CD4-positive, alpha-beta memory T cell (primary cell): ENCODE measurements at places on chromosomes 4 and X.

GRCh38 chr4:79886557-79886956 is 186.5 kb downstream of the ANTXR2 start:
- DNase-seq, result no peak

GRCh38 chr4:111937368-111937767 is 207.9 kb upstream of the FAM241A start:
- no peak for DNase-seq

- DNase-seq, result no peak
Measured at GRCh38 chrX:109352066-109352588, 129.8 kb downstream of the GUCY2F start.

DNA sequence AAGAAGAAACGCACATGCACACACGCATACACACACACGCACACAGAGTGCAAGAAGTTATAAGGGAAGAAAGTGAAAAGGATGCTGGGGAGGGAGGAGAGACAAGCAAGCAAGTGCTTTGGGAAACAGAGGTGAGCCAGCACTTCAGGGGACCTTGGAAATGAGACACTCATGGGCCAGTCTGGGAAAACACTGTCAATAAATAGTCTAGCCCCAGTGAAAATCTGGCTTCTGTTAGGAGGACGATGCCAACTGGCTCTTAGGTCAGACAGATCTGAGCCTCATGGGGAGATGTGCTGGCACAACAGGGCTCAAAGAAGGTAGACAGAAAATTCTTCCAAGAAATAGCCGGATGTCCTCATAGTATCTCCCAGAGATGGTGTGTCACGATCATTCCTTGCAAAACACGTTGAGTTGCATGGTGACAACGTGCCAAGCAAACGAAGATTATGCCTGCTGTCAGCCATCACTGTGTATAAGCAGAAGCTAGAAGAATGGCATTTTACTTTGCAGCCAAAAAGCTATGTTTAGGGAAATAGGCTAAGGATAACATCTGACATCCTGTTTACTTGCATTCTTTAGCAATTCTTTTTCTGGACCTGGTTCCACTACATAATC is 557 bp upstream of the ARHGEF6 start:
- no peak for DNase-seq

- DNase-seq, result no peak
Measured at GRCh38 chr4:83089410-83090157, 24.9 kb downstream of the PLAC8 start.

DNA sequence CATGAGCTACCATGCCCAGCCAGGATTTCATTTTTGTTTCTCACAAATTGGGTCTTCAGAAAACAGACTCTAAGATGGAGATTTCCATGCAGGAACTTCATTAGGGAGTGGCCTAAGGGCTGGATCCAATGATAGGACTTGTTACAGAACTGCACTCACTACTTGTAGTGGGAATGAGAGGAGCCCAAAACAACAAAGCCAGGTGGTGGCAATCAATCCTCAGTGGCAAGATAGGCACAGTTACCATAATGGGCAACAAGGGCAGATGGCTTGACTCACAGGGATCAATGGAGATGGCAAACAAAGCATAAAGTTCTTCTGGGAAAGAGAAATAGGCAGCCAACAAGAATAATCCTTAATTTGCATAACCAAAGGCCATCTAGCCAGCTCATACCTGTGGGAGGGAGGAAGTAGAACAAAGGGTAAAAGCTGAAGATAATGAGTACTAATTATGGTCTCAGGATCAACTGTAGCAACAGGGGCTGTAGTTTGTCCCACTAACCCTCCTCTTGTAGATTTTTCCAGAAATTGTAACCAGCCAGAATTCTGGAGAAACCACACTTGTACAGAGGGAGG is 72.8 kb upstream of the MAPK10 start:
- no peak for DNase-seq

GRCh38 chrX:41382714-41383645 is 49.0 kb downstream of the DDX3X start:
- DNase-seq, result peak; percentile 62

DNA sequence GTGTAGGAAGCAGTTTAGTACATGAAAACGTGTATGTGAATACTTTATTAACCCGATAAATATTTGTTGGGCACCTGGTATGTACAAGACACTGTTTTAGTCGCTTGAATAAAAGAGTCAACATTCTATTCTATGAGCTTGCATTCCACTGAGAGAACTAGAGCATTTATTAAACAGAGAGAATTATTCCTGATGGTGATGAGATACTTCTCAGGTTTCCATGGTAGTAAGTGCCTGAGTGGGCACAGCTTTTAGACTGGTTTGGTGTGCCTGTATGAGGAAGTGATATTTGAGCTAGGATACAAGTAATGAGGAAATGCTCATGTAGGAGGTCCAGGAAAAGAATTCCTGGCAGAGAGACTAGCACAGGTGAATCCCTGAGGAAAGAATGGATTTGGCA is 94.2 kb downstream of the ATP10D start:
- no peak for DNase-seq

- no peak for DNase-seq
Measured at GRCh38 chr4:1749826-1750225, 28.5 kb downstream of the TACC3 start.

DNA sequence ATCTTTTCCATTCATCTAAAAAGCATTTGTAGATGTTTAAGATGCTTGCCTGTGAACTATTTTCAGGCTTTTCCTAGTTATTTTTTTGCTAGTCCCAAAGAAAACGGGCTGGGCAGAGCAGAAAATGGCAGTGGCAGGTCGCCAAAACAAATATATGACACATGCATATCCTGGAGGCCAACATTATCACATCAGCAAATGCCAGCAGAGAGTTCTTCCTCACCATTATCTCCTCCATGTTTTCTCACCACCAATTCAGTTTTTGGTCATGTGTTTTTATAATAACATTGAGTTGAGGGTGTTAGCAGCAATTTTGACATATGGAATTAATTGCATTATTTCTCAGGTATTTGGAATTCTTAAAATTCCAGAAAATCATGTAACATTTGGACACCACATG is 97.9 kb upstream of the EOLA2 start:
- no peak for DNase-seq

GRCh38 chr4:101022151-101023024 is 324.9 kb downstream of the PPP3CA start:
- no peak for DNase-seq

DNA sequence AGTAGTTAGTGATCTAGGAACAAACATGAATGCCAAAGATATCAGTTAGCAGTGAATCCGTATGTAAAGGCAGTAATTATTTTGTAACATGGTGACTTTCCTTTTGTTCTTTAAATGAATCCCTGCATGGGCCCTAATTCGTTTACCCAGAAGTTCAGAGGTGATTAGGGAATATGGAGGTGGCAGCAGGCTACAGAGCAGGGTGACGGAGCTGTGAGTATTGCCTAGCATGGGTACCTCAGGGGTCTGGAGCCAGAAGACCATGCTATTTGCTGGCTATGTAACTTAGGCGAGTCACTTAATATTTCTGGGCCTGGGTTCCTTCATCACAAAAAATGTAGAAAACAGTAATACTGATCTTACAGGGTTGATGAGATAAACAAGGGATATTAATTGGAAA is 184.9 kb downstream of the ENOX2 start:
- DNase-seq, result no peak

DNA sequence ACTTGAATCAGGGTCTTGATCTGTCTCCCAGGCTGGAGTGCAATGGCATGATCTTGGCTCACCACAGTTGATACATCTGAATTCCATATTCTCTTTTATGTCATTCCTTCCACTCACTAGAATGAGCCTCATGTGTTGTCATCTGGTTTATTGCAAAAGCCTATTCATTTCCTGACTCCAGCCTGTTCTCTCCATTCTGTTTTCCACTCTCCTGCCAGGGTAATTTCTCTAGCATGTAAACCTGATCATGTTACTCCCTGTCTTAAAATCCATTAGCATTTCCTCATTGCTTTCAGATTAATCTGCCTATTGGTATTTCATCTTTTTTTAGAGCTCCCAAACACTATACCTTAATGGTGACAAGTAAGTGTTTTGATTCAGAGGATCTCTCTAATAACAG is 4.3 kb upstream of the DDX60L start:
- DNase-seq, result no peak

- DNase-seq, result no peak
Measured at GRCh38 chr4:136831553-136831952, 700.7 kb downstream of the PCDH18 start.

DNA sequence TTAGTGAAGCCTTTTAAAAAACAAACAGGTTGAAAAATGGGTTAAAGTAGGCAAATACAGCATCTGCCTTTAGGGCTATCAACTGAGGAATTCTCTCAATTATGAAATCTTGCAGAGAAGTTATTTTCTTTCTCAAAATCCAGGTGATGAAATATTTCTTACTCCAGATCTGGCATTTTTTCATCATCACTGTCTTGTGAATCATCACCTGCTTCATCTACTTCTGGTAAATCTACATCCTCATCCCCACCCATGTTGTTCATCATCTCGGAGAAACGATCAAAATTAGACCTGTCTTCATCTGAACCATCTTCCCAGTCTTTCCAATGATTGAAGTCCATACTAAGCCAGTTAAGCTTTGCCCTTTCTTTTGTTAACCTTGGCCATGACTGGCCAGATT is 33.3 kb upstream of the HPF1 start:
- no peak for DNase-seq

DNA sequence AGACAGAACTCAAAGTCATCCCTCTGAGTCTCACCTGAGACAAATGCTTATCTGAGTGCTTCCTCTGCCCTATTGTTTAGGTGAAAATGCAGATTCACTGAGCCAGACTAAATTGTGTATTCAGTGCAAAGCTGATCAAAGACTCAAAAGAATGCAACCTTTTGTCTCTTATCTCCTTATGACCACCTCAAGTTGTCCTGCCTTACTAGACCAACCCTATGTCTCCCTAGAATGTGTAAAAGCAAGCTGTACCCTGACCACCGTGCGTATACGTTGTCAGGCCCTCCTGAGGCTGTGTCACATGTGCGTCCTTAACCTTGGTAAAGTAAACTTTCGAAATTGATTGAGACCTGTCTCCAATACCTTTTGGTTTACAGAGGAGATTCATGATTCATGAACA is 63.6 kb upstream of the SH3RF1 start:
- DNase-seq, result no peak

DNA sequence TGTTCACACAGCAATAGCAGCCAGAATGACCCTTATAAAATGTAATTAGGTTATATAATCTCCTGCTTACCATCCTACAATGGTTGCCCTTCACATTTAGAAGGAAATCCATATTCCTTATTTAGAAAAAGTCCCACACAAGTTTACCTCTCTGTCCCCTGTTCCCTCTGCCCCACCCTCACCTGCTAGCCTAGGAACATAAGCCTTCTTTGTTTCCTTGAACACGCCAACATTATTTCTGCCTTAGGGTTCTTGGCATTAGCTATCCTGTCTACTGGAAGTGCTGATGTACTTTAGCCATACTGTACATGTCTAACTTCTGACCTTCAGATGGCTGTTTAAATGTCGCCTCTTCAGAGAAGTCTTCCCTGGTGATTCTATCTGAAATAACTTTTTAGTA is 28.4 kb upstream of the USP53 start:
- no peak for DNase-seq

- no peak for DNase-seq
Measured at GRCh38 chrX:43618366-43619205, 37.5 kb upstream of the MAOA start.

GRCh38 chr4:123418351-123418931 is 21.8 kb downstream of the SPRY1 start:
- no peak for DNase-seq

DNA sequence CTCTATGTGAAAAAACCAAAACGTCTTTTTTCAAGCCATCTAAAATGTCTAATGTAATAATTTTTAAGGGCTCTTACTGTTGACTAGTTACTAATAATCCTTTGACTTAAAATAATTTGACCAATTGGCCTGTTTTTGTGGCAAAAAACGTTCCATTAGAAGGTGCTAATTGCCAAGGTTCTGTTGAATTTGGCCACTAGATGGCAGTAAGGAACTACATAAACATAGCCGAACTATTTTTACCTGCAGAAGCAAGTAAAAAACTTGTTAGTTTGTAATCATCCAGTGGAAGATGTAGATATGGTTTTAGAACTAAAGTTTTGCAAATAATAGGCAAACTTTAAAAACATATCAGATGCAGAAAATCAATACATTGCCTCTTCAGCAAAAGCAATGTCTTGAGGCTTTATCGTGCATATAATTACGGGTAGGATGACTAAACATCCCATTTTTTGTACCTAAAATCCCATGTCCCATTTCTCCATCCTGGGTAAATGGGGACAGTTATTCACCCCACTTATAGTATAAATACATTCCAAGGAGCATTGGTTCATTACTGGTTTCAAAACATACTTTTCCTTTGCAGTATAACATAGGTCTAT is 57.6 kb downstream of the PROM1 start:
- DNase-seq, result peak; percentile 48

GRCh38 chr4:52641854-52642563 is 17.1 kb downstream of the USP46 start:
- no peak for DNase-seq

- DNase-seq, result no peak
Measured at GRCh38 chr4:145298885-145299284, 118.5 kb upstream of the OTUD4 start.

DNA sequence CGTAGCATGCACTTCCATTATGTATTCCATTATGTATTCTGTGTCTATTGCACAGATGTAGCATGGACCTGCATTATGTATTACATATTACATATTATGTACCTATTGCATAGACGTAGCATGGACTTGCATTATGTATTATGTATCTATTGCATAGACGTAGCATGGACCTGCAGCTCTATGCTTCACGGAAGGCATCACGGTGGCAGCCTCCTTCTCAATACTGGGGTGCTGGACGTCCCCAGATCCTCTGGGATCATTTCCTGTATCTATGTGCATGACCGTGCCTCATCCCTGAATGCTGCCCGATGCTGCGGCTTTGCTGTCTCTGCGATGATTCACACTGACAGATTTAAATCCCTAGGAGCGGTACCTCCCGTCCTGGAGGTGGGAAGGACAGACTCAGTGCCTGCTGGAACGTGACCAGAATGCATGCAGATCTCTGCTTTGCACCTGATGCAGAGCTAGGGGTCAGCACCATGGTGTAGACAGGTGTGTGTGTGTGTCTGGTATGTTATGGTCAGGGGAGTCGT is 317.5 kb downstream of the DHRSX start:
- DNase-seq, result no peak

DNA sequence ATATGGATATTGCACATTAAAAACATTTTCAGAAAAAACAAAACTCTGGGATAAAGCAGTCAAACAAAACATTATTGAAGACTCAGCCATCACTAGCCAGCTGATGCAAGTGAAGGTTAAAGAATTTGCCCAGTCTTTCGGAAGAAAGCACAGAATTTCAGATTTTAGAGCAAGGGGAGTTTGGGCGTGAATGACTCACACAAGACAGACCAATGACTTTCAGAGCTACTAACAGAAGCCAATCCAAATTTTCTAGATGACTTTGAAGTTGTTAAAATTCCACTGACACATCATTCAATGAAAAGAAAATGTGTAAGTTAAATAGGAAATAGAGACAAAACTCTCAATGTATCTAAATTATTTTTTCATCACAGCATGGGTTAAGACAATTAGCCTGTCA is 4.0 kb downstream of the MRFAP1L1 start:
- no peak for DNase-seq

DNA sequence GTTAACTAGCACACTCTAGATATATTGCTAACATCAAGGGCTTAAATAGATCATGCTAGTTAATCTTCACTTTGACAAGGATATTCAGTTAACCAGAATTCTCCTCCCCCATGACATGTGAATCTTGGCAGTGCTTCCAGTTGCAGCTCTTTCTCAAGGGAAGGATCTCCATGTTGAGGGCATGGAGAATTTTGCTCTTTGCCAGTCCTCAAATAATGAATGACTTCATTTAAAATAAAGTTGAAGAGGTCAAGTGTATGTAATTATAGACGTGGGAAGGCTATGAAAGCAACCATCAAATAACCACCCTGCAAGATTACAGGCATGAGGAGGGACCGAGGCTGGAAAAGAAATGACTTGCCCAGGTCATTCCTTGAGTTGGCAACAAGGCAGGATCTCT is 87.3 kb upstream of the CPEB2 start:
- no peak for DNase-seq
